ENCODE measurements at places on chromosomes 5 and 9.

- DNase-seq = peak; percentile 81
Measured at GRCh38 chr9:99104459-99105151, at the start of gene TGFBR1. TSS of gene TGFBR1 (plus strand) at chr9:99105113. CDS start at chr9:99105206, 93 bp downstream.

GRCh38 chr5:434443-435146 lies 8.4 kb upstream of the EXOC3 start:
- DNase-seq = no peak

- no peak for DNase-seq
Measured at GRCh38 chr5:144504929-144505577, 334.4 kb downstream of the KCTD16 start.

GRCh38 chr5:438481-438981 lies 4.4 kb upstream of the EXOC3 start:
- DNase-seq = no peak

GRCh38 chr9:107169796-107170195 lies 113.3 kb upstream of the RAD23B start:
- no peak for DNase-seq

- no peak for DNase-seq
Measured at GRCh38 chr9:22039258-22039657, 30.2 kb upstream of the CDKN2B start.

DNA sequence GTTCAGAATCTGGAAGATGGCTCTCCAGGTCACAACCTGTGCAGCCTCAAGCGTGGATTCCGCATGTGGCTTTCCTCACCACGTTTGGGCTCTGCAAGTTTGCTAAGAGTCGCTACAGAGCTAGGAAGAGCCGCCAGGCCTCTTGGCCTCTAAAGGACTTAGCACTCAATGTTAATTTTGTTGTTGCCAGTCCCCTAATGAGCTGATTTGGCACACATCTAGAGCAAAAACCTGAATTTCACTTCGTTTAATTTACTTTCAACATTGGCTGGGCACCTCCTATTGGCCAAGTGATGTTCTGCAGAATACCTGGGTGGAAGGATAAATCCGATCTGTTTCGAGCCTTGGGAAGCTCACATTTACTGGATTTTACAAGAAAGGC lies 65.8 kb upstream of the UNC5A start:
- DNase-seq = no peak

All from Jurkat, Clone E6-1 (cell line).